ENCODE measurements at places on chromosomes 11 and 22. TPM values are rescaled to one million over a fixed set of nuclear protein-coding genes. Genes with fewer than 3 reads are reported as not detected.

Gene DLAT
- total RNA-seq, result 50.3 TPM

Gene ANGPTL5
- not detected for total RNA-seq

Gene PTDSS2
- total RNA-seq, result 61.4 TPM

Gene TEF
- 5.4 TPM for total RNA-seq

Gene SLC5A12
- not detected for total RNA-seq

Gene CSTF3
- total RNA-seq, result 30.7 TPM

Gene FAM181B
- 1.1 TPM for total RNA-seq

Gene CD81
- total RNA-seq, result 179 TPM

Gene OR2D2
- not detected for total RNA-seq

Gene PHLDB1
- total RNA-seq, result 51.1 TPM

Gene DGCR6
- 10.1 TPM for total RNA-seq

Measured in airway epithelial cell (primary cell).